ENCODE measurements at places on chromosomes 6 and 20.

- no peak for DNase-seq
These were observed 52.2 kb upstream of the FNDC1 start for GRCh38 chr6:159117046-159117445.

- no peak for DNase-seq
These were observed 14.9 kb downstream of the TTBK1 start for GRCh38 chr6:43258180-43258579.

GRCh38 chr20:32914031-32914430 lies 55.3 kb downstream of the EFCAB8 start:
- DNase-seq = no peak

DNA sequence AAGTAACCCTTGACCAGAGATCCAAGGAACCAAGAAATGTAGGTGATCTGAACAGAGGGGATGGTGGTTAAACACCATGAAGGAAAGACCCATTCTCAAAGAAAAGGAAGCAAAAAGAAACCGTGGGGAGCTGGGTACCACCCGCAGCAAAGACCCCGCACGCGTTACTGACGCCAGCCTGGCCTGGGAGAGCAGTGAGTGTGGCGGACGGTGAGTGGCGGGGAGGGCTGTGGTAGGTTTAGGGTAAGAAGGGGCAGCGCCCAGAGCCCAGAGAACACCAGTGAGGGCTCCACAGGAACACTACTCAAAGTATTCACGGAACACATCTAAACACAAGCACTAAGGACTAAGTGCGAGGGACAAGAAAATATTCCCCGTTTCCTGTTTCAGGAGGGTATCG lies 4.2 kb downstream of the GMEB2 start:
- DNase-seq = no peak

GRCh38 chr6:43829470-43829869 lies 59.5 kb downstream of the VEGFA start:
- no peak for DNase-seq

DNA sequence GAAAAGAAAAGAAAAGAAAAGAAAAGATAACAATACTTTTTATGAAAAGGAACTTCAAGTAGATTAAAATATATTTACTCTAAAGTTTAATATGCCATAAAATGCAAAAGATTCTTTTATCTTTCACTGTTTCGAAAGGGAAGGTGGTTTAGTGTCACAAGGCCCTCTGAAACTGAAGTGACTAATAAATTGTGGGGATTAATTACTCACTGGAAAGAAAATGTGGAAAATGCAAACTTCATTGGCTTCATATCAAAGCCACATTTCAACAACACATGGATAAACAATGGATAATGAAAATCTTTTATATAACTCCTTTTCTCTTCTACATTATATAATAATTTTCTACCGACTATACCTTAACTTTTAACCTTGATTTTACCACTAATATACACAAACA lies 320.5 kb upstream of the RSPO3 start:
- DNase-seq = no peak

DNA sequence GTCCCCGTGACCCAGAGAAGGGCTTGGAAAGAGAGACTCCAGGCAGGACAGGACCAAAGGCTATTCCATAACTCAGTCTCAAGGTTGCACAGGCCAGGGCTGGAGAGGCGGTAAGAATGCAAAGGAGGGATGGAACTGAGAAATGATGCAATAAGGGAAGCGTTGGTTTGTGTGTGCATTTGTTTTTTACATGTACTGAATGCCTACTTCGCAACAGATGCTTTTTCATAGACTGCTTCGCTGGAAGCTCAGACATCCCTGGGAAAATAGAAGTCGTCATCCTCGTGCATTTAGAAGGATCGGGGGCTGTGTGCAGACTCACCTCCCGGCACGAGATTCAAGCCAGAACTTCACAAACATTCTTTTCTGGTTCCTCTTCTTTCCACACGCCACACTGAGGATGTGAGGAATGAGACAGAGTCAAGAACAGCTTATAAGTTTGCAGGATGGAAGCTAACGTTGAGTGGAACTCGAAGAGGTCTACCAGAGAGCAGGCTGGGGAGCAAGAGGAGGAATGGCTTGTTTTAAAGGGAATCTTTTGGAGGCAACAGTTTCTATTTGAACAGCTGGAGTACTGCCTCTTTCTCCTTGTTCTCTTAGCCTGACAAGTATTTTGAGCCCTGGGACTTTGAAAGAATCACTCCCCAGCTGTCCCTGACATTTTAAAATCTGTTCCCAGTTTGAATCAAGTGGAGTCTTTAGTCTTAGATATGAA lies 19.3 kb upstream of the LY86 start:
- no peak for DNase-seq

GRCh38 chr6:31686483-31686882 lies 5.6 kb upstream of the LY6G5C start:
- no peak for DNase-seq

GRCh38 chr6:129777371-129777770 lies 67.4 kb upstream of the ARHGAP18 start:
- DNase-seq = no peak

DNA sequence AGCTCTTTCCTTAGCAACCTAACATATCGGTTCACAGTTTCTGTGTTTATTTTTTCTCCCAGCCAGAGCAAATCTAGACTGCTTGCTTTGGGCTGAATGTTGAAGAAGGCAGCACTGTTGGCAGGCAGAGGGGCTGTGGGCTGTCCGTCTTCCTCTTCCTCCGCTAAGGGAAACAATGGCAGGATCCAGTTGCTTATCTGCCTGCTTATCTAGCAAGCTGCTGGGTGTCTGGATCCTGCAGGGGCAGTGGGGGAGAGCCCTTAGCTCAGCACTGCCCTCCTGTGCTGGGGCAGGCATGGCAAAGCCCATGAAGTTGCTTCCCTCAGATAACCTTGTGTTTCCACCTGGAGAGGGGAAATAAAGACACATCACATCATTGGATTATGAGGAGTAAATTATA lies 92.7 kb upstream of the CD93 start:
- no peak for DNase-seq

- no peak for DNase-seq
These were observed 1021.3 kb downstream of the HACE1 start for GRCh38 chr6:103838457-103838856.

DNA sequence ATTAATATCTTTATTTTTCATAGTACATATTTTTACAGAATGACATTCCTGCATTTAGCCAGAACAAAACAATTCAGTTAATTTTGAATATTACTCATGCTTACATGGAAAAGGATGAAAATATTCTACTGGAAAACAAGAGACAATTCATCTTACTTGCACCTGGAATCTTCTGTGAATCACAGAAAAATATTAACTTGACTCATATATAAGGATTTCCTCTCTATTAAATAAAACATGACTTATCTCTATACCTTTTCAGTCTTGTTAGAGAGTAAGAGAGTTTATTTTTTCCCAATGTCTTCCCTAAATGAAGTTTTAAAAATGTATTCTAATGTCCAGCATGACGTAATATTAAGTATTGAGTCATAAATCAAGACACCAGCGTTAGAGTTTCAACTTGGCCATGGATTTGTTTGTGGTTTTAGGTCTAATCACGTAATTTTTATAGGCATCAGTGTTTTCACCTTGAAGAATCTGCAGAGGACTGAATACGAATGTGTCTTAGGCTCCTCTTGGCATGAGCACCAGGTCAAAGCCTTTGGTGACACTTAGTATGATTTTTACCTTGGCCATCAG lies 445.1 kb upstream of the JAG1 start:
- no peak for DNase-seq

DNA sequence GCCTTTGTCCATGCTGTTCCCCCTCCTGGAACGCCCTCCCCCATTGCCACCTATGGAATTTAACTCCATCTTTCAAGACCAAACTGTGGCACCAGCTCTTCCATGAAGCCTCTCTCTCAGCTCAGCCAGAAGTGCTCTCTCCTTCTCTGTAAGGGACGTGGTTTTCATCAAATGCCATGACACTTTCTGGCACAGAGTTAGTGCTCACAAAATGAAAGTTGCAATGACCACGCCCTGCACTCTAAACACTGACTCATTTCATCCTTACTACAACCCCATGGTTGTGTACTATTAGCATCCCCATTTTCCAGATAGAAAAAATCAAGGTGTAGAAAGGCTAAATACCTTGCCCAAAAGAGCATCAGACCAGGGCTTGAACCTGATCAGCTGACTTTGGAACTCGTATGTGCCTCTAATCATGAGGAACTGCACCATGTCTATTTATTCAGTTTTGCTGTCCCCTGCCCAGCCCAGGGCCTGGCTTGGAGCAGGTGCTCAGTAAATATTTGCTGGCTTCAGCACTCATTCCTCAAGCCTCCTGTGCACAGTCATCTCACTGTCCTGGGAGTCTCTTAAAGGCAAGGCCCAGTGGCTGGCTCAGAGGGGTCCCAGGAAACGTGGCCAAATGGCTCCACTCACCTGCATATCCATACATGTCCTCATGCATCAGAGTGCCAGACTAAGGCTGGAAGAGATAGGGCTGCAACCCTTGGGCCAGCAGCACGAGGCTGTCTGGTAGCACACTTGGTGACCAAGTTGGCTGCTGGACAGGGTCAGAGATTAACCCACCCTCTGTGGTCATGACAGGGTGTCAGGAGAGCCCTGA lies 77.9 kb downstream of the MRPL14 start:
- no peak for DNase-seq

DNA sequence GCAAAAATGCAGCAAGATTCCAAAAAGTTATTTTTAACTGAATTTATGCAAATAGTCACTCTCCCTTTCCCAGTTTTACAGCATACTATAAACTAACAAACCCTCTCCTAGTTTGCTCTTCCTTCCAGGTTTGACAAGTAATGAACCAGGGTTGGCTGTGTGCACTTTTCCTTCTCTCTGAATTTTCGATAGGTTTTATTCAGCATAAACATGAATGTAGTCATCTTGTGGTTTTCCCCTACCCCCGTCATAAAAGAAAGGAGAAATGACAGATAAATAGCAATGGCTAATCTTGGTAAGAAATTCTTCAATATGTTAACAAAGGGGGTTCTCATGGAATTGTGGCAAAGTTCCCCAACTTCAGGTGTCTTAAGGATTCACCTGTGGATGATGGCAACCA lies 26.3 kb downstream of the PRDM1 start:
- no peak for DNase-seq

DNA sequence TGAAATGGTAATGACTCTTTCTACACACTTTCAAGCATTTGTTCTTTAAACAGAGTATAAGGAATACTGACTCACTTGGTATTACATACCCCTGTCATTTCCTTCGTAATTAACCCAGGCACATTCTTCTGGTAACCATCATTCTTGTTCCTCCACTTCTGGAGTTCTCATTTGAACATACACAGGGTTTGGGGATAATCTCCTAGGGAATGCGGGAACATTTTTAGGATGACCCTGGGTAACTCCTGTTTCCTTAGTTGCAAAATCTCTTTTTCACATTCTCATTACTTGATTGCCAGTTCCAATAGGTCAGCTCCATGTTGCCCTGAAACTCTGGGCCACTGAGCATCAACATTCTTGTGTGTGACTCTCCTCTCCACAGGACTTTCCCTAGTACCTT lies 51.5 kb upstream of the E2F3 start:
- no peak for DNase-seq

- no peak for DNase-seq
These were observed 207.1 kb upstream of the MARCKS start for GRCh38 chr6:113649880-113650609.

- DNase-seq = no peak
These were observed 114.0 kb downstream of the PDSS2 start for GRCh38 chr6:107345393-107345792.

- no peak for DNase-seq
These were observed 14.3 kb upstream of the ELOVL2 start for GRCh38 chr6:11058406-11058805.

- DNase-seq = no peak
These were observed 41.3 kb downstream of the NTSR1 start for GRCh38 chr20:62749851-62750445.

- no peak for DNase-seq
These were observed 658.8 kb upstream of the DEFB115 start for GRCh38 chr20:30598460-30599230.

DNA sequence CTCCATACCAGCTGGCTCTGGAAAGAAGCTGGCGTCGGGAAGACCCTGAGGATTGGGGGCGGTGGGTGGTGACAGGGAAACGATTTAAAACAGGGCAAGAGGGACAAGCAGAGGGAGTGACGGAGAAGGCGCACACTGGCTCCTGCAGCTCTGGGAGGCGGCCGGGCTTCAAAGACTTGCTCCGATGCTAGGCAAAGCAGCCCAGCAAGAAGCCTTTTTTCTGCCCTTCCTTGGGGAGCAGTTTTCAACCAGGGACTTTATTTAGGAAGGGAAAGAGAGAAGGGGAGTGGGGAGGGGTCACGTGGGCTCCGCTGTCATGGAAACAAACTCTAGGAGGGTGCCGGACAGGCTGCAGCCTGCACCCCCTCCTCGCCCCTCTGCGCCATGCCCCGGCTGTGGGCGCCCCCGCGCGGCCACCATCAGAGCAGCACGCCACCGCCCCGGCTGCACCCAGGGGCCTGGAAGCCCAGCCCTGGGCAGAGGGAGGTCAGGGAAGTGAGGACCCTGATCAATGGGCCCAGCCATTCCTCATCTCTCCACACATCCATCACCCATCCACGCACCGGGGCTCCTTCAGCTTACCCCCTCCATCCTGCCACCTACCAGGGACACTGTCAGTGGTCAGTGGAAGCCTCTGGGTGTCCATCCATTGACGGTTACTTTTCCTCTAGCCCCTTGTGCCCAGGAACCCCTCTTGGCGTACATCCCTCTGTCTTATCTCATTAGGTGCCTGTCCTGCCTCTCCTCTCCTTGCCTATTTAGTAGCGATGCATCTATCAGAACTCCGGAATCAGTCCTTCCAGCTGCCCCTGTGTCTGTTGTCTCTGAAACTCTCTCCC lies 66.6 kb upstream of the CCDC167 start:
- DNase-seq = peak; percentile 56

GRCh38 chr6:106055489-106055888 lies 30.6 kb upstream of the PRDM1 start:
- no peak for DNase-seq

- DNase-seq = no peak
These were observed 1.7 kb downstream of the PCMT1 start for GRCh38 chr6:149751239-149751638.

- no peak for DNase-seq
These were observed 11.7 kb upstream of the TCFL5 start for GRCh38 chr20:62873280-62873679.

DNA sequence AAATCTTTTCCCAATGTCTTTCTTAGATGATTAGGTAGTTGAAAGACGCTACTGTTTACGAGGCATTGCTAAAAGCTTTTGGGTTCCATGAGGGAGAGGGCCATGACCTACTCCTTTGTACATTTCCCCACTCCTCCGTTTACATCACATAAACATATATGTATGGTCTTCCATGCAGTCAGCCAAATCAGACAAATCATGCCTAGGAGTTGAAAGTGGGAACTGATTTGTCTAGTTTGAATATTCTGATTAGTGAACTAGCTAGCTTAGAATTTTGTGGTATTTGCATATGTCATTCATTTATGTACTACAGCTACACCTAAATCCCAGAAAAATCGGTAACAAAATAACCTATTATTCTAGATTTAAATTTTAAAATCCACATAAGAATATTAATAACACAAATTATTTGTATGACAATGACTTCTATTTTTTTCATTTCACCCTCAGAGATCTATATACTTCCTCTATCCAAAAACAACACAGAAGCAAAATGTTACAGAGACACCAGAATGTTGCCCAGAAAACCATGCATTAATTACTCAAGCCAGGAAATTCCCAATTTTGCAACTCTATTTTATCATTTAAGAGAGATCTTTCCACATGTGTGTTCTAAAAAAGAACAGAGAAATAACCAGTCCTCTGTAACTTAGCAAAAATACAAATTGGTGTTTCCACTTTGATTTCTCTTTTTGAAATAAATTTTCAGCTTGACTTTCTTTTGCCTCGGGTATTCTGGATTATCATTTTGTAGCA lies 231.9 kb downstream of the LAMA2 start:
- DNase-seq = no peak

All from activated naive CD4-positive, alpha-beta T cell (primary cell).